Left lung (tissue), 14 donors: ENCODE measurements at places on chromosomes 3 and 15. TPM values are rescaled to one million over a fixed set of nuclear protein-coding genes. Genes with fewer than 3 reads are reported as not detected.

GPR15 gene
- 0.58 TPM for total RNA-seq

CPNE9 gene
- 0.21 TPM for total RNA-seq

GOLGA8N gene
- total RNA-seq = 7.4 TPM

NUP210 gene
- 17.7 TPM for total RNA-seq

DENND4A gene
- 26.3 TPM for total RNA-seq

TMEM62 gene
- total RNA-seq = 28.0 TPM

TEX55 gene
- total RNA-seq = not detected

LRTM1 gene
- total RNA-seq = not detected

PRR23E gene
- not detected for total RNA-seq

PRSS50 gene
- total RNA-seq = 0.26 TPM

TTC14 gene
- total RNA-seq = 44.4 TPM
